ENCODE measurements at places on chromosomes 2 and 18.

- no peak for DNase-seq
Measured at GRCh38 chr18:72721330-72721729, 146.5 kb downstream of the NETO1 start.

- no peak for DNase-seq
Measured at GRCh38 chr2:18950361-18950851, 361.0 kb upstream of the NT5C1B start.

DNA sequence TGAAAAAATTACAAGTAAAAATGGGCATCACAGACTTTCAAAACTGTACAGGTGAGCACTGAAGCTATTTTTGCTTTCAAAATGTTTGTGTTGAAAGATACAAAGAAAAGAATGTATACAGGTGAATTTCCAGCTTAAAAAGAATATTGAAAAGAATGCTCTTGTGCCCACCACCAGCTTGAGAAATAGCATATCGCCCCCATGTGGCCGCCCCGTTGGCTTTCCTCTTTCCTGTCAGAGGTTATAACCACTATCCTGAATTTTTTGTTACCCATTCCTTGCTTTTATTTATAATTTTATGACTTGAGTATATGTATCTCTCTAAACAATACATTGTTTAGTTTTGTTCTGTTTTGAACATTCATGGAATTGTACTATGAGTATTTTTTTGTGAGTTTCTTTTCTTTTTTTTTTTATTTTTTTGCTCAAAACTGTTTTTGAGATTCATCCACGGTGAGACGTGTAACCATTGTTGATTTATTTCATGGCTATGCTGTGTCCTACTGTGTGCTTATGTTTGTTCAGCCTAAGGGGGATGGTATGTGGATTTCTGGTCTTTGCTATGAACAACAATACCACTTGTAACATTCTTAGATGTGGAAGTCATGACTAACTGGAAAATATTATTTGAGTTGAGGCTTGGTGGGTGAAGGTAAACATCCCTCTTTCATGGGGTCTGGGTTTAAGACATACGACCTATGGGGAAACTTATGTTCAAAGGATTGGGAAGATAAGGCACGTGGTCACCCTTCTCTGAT lies 11.6 kb downstream of the TRPM8 start:
- no peak for DNase-seq

DNA sequence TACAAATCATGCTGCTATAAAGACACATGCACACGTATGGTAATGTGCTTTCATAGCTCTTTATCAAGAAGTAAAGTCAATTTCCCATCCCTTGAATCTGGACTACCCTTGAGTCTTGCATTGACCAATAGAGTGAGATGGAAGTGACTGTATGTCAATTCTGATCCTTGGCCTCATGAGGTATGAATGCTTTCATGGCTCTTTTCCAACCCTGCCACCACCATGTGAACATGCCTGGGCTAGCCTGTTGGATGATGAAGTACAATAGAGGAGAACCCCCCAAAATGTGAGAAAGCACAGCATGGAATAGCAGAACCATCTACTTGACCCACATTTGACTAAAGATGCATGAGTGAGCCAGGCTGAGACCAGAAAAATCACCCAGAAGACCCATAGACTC lies 237.0 kb downstream of the NYAP2 start:
- DNase-seq: no peak

- no peak for DNase-seq
Measured at GRCh38 chr2:150491943-150492342, 4.5 kb upstream of the RND3 start.

GRCh38 chr2:24712296-24712695 lies 80.9 kb downstream of the PTRHD1 start:
- DNase-seq: no peak

GRCh38 chr2:12510070-12510469 lies 206.7 kb upstream of the TRIB2 start:
- DNase-seq: no peak

- DNase-seq: no peak
Measured at GRCh38 chr2:223095207-223095606, 43.2 kb downstream of the KCNE4 start.

GRCh38 chr2:221120643-221121042 lies 451.5 kb downstream of the EPHA4 start:
- DNase-seq: no peak

GRCh38 chr2:120305296-120305695 lies 40.6 kb upstream of the INHBB start:
- no peak for DNase-seq

GRCh38 chr2:165627470-165627869 lies 158.0 kb downstream of the CSRNP3 start:
- DNase-seq: no peak

GRCh38 chr2:235666213-235666781 lies 172.5 kb downstream of the AGAP1 start:
- DNase-seq: no peak

GRCh38 chr2:118477111-118477862 lies 370.2 kb downstream of the EN1 start:
- DNase-seq: no peak

- DNase-seq: no peak
Measured at GRCh38 chr2:123077101-123077500, 948.0 kb upstream of the CNTNAP5 start.
